ENCODE measurements at places on chromosomes 13 and 19.

- DNase-seq = no peak
These were observed 636 bp upstream of the RNF225 start for GRCh38 chr19:58394821-58395219.

- DNase-seq = no peak
These were observed 2.1 kb downstream of the PRMT1 start for GRCh38 chr19:49678985-49679770.

DNA sequence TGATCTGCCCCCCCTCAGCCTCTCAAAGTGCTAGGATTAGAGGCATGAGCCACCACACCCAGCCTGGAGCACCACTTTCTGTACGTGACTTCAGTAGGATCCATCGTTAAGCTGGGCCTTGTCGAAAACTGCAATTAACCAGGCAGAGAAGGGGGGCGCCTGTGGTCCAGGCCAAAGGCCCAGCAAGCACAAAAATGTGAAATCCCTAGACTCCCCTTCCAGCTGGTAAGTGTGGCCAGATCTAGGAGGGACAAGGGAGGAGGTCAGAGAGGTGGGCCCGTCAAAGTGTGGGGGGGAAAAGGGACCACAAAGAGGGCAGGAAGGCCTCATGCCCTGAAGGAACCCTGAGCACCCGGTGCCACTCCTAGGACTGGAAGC, 13.8 kb downstream of the DDX39A start:
- DNase-seq = no peak

DNA sequence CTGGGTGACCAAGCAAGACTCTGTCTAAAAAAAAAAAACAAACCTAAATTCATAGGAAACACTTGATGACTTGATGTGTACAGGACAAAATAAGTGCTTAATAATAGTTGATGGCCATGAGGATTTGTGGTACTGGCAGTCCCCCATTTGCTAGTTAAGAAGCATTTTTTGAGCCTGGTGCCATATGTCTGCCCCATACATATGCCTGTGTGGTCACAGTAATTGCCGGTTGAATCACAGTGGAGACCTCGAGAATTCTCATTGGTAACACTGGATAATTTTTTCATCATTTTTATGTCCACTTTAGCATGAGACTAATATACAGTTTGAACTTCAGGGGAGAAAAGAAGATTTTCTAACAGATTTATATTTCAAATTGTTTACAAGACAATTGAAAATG, 79.2 kb downstream of the LRCH1 start:
- no peak for DNase-seq

DNA sequence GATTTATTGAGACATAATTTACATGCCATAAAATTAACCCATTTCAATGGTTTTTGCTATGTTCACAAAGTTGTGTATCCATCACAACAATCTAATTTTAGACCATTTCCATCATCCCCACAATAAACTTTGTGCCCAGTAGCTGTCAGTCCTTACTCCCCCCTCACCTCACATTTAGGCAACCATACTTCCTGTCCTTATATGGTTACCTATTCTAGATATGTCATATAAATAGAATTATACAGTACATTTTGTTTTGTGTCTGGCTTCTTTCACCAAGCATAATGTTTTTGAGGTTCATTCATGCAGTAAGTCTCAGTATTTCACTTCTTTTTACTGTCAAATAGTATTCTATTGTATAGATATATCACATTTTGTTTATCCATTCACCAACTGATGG, 23.2 kb upstream of the RPL21 start:
- DNase-seq = no peak

DNA sequence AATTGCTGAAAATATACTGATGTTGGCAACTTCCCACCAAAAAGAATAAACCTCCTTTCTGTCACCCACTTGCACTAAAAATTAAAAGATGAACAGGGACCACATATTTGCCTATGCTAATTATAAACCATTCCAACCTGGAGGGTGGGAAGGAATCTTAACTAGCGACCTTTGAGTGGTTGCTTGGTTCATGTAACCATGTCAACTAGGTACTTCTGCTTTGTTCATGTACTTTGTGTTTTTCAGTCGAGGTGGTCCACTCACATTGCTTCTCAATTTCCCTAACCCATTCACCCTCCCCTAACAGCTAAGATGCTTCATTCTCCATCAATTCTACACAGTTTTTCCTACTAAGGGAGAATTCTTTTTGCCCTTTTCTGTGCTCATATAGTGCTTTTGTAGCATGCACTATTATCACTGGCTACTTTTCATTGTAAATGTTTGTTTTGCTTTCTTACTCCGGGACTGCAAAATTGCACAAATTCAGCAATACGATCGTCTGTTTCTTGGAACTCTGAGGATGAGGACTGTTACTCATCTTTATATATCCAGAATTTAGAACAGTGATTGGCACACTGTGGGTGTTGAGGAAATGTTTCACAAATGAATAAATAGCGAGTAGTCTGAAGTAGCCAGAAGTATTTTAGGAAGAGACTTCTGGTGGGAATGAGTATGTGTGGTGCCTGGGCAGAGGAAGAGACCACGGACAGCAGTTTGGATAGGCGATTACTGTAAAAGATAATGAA, 187.5 kb downstream of the GPC6 start:
- DNase-seq = no peak
